ENCODE measurements at places on chromosomes 7 and 10. TPM values are rescaled to one million over a fixed set of nuclear protein-coding genes. Genes with fewer than 3 reads are reported as not detected.

DNA sequence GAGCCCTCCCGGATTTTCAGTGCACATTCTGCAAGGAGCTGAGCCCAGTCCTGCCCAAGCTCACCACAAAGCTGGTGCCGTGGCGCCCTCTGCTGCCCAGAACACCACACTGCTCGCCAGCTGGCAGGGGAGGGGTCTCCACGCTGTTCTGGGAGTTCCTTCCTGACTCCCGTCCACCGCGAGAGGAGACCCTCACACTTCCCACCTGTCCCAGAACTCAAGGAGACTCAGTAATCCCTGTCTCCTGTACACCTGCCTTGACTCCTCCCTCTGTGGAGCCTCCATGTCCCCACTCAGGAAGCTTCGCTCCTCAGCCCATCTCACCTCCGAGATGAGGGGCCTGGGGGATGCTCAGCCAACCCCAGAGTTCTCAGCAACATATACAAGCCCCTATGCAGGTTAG is 11.3 kb downstream of the C10orf105 start:
- DNase-seq = no peak

DNA sequence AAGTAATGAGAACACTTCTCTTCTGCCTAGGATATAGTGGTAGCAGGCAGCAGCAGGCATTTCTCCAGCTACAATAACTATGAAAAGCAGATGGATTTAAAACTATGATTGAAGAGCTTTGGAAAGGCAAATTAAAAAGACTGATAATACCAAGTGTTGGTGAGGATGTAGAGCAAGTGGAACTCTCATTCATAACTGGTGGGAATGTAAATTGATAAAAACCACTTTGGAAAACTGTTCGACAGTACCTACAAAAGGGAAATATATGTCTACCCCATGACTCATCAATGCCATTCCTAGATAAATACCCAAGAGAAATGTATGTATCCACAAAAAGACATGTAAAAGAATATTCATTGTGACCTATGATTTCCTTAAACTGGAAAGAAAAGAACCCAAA is 14.6 kb downstream of the ARMC3 start:
- no peak for DNase-seq

DNA sequence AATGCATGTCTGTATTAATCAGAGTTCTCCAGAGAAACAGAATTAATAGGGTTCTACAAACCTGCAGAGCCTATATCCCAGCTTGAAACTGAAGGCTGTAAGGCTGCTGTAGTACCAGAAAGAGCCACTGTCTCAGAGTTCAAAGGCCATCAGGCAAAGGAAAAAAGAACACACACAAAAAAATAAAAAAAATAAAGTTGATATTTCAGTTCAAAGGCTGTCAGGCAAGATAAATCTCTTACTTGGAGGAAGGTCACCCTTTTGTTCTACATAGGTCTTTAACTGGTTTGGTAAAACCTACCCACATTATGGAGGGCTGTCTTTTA is 12.0 kb upstream of the TMEM26 start:
- DNase-seq = no peak

The ZNF92 gene
- 12.4 TPM for polyA plus RNA-seq

The HTRA1 gene
- polyA plus RNA-seq = 69.8 TPM
